ENCODE measurements at places on chromosomes 16 and 17. TPM values are rescaled to one million over a fixed set of nuclear protein-coding genes. Genes with fewer than 3 reads are reported as not detected.

BICDL2 gene
- total RNA-seq: not detected

CDK3 gene
- total RNA-seq: 1.6 TPM

DNA sequence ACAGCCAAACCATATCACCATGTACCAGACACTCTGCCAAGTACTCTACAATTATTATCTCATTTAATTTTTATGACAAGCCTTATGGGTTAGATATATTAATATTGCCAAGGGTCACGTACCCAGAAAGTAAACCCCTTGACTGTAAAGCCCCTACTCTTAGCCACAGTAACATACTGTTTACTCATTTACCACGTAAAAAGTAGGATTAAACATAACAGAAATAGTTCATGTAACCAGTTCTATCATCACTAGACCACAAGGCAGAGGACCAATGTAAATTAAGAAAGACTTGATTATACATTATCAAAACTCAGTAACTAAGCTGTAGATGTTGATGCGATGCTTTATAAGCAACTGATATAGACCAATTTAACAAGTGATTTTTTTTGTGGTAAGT lies 101.5 kb upstream of the CNTNAP4 start:
- no peak for DNase-seq

SLC38A8 gene
- not detected for total RNA-seq

HAS3 gene
- total RNA-seq: 1.3 TPM

- no peak for DNase-seq
Observed at GRCh38 chr17:77716289-77716926, 242.1 kb upstream of the TNRC6C start.

NPIPB2 gene
- not detected for total RNA-seq

- peak; percentile 89 for DNase-seq
Observed at GRCh38 chr16:1378804-1379303, 27.1 kb downstream of the GNPTG start.

DNA sequence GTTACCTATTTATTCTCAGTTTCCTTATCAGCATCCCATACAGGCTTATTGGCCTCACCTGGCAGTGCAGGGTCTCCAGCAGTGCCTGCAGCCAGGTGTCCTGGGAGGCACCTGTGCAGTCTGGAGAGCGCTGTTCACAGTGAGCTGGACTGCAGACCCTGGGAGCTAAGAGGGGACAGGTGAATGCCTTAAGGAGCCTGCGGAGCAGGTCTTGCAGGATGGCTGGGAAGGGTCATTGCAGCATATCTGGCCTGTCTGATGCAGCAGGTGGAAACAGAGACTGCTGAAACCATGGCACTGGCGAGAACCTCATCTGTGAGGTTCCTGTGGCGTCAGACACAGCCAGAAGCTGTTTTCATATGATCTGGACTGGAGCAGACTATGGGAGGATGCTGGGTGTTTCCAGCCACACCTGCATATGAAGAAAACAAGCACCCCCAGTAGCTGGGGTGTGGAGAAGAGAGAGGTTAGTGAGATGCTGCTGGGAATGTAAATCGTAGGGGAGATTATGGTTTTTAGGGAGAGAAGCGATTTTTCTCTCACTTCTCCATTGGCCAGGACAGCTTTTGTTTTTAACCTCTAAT lies 77.0 kb downstream of the NTN1 start:
- no peak for DNase-seq

DNA sequence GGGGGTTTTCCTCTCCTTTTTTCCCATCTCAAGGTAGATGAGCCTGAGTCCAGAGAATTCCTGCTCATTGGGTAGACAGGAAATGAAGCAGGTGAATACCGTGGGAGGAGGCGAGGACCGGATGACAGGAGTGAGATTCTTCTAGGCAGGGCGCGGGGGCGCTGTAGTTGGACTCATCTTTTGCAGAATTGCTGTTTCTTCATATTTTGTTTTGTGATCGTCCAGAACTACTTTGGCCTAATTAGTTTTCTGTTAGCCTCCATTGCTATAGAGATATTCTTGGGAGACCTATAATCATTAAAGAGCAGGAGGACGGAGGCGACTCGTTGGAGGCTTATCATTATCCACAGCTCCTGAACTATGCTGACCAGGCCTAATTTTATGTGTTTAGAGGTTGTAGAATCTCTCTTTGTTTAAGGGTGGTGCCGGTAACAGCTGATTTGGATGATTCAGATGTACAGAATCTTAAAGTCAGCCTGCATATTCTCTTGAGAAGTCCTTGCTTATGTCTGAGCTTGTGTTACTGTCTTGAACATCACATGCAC lies 650 bp downstream of the ATP6V0A1 start:
- DNase-seq: peak; percentile 60

C17orf113 gene
- 0.44 TPM for total RNA-seq

DNA sequence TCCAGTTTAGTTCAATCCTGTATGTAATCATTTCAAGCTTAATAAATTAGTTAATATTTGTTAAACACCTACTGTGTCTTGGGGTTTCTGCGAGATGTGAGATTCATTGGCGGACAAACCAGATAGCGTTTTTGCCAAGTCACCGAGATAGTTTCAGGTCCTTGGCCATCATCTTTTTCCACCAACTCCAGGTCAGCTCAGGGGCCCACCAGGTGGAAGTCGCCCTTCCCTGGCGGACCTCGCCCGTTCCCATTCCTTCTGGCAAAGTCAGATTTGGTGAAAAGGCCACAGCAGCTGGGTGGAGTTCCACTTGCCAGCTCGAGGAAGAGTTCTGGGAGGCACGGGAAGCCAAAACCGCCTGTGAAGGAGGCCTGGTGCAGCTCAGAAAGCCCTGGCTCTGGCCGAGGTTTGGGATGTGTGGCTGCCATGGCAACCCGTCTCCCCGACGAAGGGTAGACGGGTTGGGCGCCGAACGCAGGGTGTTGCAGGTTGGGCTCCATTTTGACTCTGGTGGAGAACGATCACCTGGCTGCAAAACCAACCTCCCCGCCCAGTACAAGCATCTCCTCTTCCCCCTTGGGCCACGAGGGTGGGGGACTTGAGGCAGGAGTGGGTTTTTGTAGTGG lies 39.5 kb downstream of the CMIP start:
- DNase-seq: no peak

CHTF18 gene
- 10.2 TPM for total RNA-seq

- no peak for DNase-seq
Observed at GRCh38 chr17:16005636-16006035, 6.0 kb downstream of the TTC19 start.

SPATA32 gene
- not detected for total RNA-seq

DNA sequence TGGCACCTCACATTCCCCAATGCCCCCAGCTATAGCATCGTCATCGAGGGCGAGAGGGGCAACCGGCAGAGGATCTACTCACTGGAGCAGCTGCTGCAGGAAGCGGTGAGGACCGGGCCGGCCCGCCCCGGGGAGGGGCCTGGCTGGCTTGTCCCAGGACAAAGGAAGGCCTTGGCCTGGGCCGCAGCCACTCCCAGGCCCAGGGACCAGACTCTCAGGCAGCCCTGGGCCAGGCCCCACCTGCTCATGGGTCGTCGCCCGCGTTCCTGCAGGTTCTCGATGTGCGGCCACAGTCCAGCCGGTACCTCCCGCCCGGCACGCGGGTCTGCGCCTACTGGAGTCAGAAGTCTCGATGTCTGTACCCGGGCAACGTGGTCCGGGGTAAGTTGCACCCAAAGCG lies 53.4 kb downstream of the ACTG1 start:
- no peak for DNase-seq

DNA sequence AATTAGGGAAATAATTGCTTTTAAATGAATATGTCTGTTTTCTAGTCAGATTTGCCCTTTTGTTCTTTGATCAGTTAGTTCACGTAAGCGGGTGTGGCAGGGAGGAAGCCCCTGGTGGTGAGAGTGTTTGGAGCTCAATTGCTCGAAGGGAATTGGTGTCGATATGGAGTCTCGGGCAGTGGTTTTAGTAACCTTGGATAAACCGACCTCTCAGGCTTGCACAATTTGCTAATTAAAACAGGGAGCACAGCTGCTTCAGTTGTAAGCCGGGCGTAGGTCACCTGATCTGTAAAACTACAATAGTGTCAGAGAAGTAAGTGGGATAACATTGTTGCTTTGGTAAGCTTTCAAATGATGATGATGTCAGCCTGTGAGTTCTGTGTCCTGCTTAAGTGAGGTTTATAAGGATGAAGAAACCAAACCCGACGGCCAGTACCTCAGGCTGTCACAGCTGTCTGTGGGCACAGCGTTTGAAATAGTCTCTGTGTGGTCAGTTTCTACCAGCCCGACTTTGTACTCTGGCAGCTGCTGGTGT lies 2.9 kb downstream of the ZNF750 start:
- DNase-seq: no peak

DNA sequence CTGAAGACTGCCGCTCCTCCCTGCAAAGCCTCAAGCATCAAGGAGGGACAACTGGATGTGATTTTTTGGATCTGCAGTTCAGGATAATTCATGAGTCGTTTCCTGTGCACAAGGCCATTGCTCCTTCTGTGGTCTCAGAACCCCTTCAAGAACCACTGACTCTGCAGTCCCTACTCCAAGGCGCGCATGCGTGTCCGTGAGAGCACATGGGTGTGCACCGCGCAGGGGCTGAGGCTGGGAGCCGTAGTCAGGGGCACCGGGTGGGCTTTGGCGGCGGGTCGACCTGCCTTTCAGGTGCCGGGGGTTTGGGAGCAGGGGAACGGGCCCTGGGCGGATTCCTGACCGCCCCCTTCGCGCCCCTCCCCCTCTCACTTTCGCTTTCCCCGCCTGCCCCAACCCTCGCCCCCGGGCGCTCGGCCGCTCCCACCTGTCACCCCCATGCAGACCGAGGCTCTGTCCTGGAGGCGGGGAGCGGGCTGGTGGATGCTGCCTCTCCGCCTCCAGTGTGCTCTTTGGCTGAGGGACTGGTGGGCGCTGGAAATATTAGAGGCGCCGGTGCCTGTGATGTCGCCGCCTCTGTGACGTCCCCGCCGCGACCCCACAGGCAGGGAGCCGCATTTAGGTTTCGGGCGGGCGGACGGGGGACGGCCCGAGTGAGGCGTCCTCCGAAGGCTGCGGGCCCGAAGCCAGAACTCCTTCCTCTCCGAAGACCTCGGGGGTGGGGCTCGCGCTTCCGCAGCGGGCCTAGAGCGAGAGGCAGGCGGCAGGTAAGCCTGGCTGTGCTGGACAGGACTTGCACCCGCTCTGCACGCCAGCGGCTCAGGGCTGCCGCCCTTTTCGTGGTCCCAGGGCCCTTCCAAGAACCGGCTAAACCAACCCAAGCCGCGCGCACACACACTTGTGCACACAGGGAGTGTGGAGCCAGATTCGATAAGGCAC lies at the start of gene SPATA32:
TSS of gene SPATA32 (minus strand) at position 518 of the 939 bp plus-strand sequence. CDS start at position 440, 78 bp downstream.
- DNase-seq: no peak

KLHL10 gene
- not detected for total RNA-seq

DNA sequence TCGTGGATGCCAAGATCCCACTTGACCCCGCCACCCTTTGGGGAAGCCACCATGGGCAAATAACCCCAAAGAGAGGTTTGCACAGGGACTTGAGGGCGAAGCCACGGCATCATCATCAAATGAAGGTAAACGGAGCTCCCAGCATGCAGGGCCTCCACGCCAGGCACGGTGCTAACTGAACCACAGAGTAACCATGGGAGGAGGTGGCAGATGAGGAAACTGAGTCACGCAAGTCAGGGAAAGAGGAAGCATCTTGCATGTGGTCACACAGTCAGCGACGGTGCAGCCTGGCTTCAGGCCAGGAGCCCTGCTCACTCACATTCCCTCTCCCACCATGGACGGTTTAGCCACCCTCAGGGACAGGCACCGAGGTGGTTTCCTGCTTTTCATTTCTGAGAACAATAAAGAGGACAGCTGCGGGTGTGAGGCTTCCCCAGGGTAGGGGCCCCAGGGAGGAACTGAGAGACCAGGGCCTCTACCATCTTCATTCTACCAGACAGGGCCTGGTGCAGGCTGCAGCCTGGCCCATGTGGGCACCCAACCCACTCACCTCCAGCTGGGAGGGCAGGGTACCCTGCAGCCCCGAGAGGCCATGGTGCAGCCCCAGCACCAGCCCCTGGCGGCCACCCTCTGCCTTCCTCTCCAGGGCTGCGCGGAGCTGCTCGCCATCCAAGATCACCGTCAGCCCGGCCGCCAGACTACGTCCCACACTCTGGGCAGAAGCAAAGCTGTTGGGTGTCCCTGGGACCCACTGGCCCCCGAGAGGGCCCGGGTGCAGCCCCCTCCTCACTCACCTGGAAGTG lies 78.3 kb downstream of the RMI2 start:
- DNase-seq: no peak

DNA sequence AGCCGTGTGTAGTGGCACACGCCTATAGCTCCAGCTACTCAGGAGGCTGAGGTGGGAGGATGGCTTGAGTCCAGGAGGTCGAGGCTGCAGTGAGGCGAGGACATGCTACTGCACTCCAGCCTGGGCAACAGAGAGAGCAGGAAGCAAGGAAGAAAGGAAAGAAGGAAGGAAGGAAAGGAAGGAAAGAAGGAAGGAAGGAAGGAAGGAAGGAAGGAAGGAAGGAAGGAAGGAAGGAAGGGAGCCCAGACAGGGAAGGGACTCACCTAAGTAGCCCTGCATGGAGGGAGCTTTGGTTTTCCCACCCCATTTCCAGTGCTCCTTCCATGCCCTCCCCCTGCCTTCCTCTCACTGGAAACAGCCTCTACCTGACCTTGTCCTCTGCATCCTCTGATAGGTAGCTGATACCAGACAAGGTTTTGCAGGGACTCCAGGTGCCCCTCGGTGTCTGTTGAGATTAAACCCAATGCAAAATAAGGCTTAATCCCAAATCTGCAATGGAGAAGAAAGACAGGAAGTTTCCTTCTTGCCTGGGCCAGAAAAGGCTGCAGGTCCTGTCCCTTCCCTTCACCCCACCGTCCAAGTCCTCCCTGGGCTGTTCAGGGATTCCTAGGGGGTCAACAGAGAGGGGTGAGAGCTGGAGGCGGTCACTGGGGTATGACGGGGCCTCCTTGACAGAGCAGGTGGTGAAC lies 21.5 kb upstream of the CA4 start:
- no peak for DNase-seq

DNA sequence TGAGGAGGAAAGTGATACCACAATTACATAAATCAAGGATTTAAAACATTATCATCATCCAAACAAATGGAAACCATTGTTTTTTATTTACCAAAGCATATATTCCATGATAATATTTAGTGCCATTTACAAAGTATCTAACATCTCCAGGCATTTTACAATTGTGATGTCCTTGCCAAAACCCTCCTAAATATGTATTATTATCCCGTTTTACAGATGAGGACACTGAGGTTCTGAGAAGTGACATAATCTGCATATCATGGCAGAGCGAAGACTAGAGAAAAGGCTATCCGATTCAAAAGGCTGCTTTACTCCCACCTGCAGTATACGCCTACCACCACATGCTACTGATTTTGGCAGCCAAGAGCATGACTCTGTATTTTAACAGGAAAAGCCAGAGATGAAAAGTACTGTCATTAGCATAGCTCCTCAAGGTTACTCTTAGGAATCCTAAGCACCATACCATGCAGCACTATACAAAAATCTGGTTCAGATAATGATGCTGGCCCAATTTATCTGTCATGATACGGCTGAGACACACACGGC lies 301.4 kb downstream of the CA10 start:
- no peak for DNase-seq

GRCh38 chr17:43909537-43910231 lies 2.3 kb upstream of the MPP2 start:
- no peak for DNase-seq

Measured in M059J (cell line).